ENCODE measurements at places on chromosomes 1 and 21. TPM values are rescaled to one million over a fixed set of nuclear protein-coding genes. Genes with fewer than 3 reads are reported as not detected.

Gene INTS11
- total RNA-seq: 59.0 TPM

Gene THBS3
- 9.7 TPM for total RNA-seq

Gene PKLR
- not detected for total RNA-seq

Gene PRR9
- total RNA-seq: not detected

Gene ZCCHC17
- total RNA-seq: 25.4 TPM

Measured in A549 treated with ZK216348 at 1 μM for 4 hours (cell line).